ENCODE measurements at places on chromosomes 3 and 15. TPM values are rescaled to one million over a fixed set of nuclear protein-coding genes. Genes with fewer than 3 reads are reported as not detected.

LTK gene
- 0.17 TPM for total RNA-seq

NME9 gene
- not detected for total RNA-seq

- H3K27ac ChIP-seq, result no peak overlapping the region
- H3K4me3 ChIP-seq, result no peak overlapping the region
- H3K27me3 ChIP-seq, result no peaks in the 10 kb centered on the region
- H3K36me3 ChIP-seq, result no peaks in the 10 kb centered on the region
- peaks cover 22% of the 10 kb centered on the region for H3K4me1 ChIP-seq
These were observed 373.3 kb downstream of the GAP43 start for GRCh38 chr3:115996420-115997108.

DNA sequence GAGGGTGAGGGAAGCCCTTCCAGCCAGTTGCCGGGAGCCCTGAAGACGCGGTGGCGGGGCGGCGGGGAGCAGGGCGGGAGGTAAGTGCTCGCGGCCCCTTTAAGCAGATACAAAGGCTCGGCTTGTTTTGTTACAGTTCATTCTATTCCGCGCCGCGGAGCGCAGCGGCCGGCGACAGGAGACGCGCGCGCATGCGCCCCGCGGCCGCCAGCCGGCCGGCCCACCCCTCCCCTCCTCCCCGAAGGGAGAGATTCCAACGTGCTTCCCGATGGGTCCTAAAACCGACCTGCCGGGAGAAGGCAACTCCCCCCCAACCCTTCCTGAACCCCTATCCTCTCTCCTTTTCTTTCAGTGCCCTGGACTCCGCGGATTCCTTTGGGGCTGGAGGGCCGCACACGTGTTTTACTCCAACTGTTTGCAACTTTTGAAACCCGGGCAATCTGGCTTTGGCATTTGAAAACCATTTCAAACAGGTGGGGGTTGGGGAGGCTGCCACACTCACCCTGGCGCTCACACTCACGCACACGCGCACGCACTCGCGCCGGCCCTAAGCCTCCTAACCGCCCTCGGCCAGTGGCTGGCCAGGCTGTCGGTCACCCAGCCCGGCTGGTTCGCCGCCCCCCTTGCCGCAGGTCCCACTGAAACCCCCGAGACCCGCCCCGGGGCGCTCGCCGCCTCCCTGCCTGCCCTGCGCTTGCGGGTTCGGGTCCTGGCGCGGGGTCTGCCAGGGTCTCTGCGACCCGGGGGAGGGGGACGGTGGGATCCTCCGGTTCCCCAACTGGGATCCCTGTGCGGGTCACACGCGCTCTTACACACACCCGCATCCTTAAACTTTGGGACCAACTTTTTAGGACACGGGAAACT is at the start of gene MAGI1:
Gene MAGI1 (minus strand): TSS at position 193 of the 864 bp plus-strand sequence. CDS start 610 bp downstream, outside the sequence.
- DNase-seq, result peak; percentile 91
- peaks cover 10% of the 10 kb centered on the region for H3K27me3 ChIP-seq
- peak within 1 kb of the TSS; percentile 89 for H3K27ac ChIP-seq
- H3K36me3 ChIP-seq, result no peaks in the 10 kb centered on the region

- no peak for DNase-seq
- no peaks in the 10 kb centered on the region for H3K27me3 ChIP-seq
- H3K4me1 ChIP-seq, result no peaks in the 10 kb centered on the region
- no peaks in the 10 kb centered on the region for H3K36me3 ChIP-seq
- no peak overlapping the region for H3K4me3 ChIP-seq
These were observed 615.0 kb upstream of the NECTIN3 start for GRCh38 chr3:110456438-110457138.

DNA sequence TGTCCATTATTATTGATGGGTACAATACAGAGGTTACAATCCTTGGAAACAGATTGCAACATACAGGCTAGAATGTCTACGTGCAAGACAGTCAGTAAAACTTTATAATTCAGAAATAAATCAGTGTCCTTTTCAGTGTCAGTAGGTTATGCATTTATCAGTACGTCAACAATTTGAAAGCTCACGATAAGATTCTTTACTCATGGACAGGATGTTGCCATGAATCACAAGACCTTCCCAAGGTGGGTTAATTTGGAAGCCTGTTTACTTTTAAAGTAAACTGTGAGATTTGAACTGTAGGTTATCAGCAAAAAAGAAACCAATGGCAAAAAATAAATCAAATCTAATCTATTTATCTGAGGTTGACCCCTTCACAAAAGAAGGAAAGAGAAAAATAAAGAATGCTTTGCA is 243.9 kb upstream of the AGTR1 start:
- peaks cover 35% of the 10 kb centered on the region for H3K27me3 ChIP-seq
- H3K4me1 ChIP-seq, result no peaks in the 10 kb centered on the region
- no peak for DNase-seq
- H3K36me3 ChIP-seq, result no peaks in the 10 kb centered on the region
- no peak overlapping the region for H3K27ac ChIP-seq
- H3K4me3 ChIP-seq, result no peak overlapping the region

GRCh38 chr15:29107971-29108645 is 161.5 kb downstream of the NSMCE3 start:
- H3K36me3 ChIP-seq, result no peaks in the 10 kb centered on the region
- H3K4me3 ChIP-seq, result no peak overlapping the region
- no peak overlapping the region for H3K27ac ChIP-seq
- DNase-seq, result no peak

- no peaks in the 10 kb centered on the region for H3K27me3 ChIP-seq
- DNase-seq, result no peak
- H3K36me3 ChIP-seq, result peaks cover 6% of the 10 kb centered on the region
- H3K4me3 ChIP-seq, result no peak overlapping the region
- H3K4me1 ChIP-seq, result no peaks in the 10 kb centered on the region
These were observed 34.9 kb upstream of the HEG1 start for GRCh38 chr3:125090649-125091048.

DNA sequence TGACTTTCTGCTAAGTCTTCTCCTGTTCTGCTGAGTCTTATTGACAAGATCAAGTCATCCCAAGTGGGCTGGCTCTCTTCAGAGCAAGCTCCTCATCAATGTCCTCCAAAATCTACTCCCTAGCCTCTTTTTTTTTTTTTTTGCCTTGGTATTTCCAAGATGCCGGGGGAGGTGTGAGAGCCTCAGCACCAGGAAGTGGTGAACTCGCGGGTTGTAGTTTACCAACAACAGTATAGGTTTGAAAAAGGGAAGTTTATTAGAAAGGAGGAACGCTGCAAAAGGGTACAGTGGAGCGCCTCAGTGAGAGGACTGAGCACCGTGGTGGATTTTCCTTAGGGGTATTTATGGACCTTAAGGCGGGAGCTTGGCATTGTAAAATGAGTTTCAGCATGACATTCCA is 94.3 kb upstream of the SGO1 start:
- no peaks in the 10 kb centered on the region for H3K36me3 ChIP-seq
- DNase-seq, result no peak
- no peaks in the 10 kb centered on the region for H3K4me1 ChIP-seq
- H3K27me3 ChIP-seq, result no peaks in the 10 kb centered on the region

DNA sequence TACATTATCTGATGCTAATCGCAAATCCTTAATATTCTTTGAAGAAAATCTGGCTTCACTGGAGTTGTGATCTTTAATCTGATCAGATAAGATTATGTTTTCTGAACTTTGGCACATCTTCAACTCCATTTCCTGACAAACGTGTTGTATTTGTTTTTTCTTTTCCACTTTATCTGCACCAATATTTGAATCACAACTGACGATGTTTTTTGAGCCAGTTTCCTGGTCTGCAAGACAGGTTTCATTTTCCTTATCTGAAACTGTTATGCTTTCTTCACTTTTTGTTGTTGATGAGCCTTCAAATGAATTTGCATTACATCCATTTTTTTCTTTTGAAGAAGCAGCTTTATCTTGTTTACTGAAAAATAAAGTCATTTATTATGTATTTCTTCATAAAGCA is 101.5 kb downstream of the ZNF280D start:
- no peaks in the 10 kb centered on the region for H3K4me1 ChIP-seq
- no peak overlapping the region for H3K27ac ChIP-seq
- H3K36me3 ChIP-seq, result peaks cover 26% of the 10 kb centered on the region
- no peaks in the 10 kb centered on the region for H3K27me3 ChIP-seq

DNA sequence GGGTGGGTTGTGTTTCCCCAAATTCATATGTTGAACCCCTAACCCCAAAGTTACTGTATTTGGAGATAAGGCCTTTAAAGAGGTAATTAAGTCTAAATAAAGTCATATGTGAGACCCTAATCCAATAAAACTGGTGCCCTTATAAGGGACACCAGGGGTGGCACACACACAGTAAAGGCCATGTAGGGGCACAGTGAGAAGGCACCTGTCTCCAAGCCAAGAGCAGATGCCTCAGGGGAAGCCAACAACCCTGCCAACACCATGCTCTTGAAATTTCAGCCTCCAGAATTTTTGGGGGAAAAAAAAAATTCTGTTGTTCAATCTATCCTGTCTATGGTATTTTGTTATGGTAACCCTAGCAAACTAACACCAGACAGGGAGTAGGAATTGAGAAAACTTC is 1.5 kb upstream of the GMNC start:
- no peak overlapping the region for H3K4me3 ChIP-seq
- no peaks in the 10 kb centered on the region for H3K27me3 ChIP-seq
- DNase-seq, result no peak

DNA sequence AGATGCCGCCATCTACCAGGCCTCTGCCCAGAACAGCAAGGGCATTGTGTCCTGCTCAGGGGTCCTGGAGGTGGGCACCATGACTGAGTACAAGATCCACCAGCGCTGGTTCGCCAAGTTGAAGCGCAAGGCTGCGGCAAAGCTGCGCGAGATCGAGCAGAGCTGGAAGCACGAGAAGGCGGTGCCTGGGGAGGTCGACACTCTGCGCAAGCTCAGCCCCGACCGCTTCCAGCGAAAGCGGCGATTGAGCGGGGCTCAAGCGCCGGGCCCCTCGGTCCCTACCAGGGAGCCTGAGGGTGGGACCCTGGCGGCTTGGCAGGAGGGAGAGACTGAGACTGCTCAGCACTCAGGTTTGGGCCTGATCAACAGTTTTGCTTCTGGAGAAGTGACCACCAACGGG is 22.6 kb downstream of the ALPK3 start:
- no peaks in the 10 kb centered on the region for H3K36me3 ChIP-seq
- H3K4me3 ChIP-seq, result no peak overlapping the region
- no peak overlapping the region for H3K27ac ChIP-seq
- no peaks in the 10 kb centered on the region for H3K4me1 ChIP-seq

- DNase-seq, result no peak
- H3K4me3 ChIP-seq, result no peak overlapping the region
- peaks cover 6% of the 10 kb centered on the region for H3K4me1 ChIP-seq
- peaks cover 11% of the 10 kb centered on the region for H3K36me3 ChIP-seq
These were observed 39.2 kb downstream of the HMCES start for GRCh38 chr3:129317848-129318247.

GRCh38 chr3:165128544-165128943 is 50.2 kb upstream of the SI start:
- peaks cover 19% of the 10 kb centered on the region for H3K27me3 ChIP-seq
- no peaks in the 10 kb centered on the region for H3K4me1 ChIP-seq
- H3K36me3 ChIP-seq, result no peaks in the 10 kb centered on the region
- DNase-seq, result no peak
- H3K27ac ChIP-seq, result no peak overlapping the region

- no peak for DNase-seq
- peaks cover 98% of the 10 kb centered on the region for H3K36me3 ChIP-seq
- no peaks in the 10 kb centered on the region for H3K27me3 ChIP-seq
- H3K27ac ChIP-seq, result peak overlapping the region; percentile 99
- H3K4me3 ChIP-seq, result peak overlapping the region; percentile 91
These were observed 577 bp downstream of the CHD2 start for GRCh38 chr15:92900731-92901071.

DNA sequence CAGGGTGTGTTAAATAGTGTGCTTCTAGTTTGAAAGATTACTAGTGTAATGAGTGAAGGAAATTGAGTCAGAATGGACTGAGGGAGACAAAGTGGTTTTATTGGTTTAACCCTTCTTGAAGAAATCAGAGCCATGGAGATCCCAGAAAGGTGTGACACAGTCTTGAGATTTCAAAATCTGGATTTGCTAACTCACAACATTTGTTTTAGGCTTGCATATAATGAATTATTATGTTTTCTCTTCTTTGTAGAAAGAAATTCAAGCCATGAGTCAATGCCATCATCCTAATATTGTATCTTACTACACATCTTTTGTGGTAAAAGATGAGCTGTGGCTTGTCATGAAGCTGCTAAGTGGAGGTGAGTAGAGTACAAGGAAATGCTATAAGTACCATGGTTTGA is 25.1 kb downstream of the OXSR1 start:
- no peak overlapping the region for H3K27ac ChIP-seq
- no peaks in the 10 kb centered on the region for H3K4me1 ChIP-seq
- H3K4me3 ChIP-seq, result no peak overlapping the region
- H3K36me3 ChIP-seq, result peaks cover 23% of the 10 kb centered on the region
- peak; percentile 10 for DNase-seq
